ENCODE measurements at places on chromosomes 11 and 22. TPM values are rescaled to one million over a fixed set of nuclear protein-coding genes. Genes with fewer than 3 reads are reported as not detected.

OR52E8 gene
- not detected for total RNA-seq

TLCD5 gene
- total RNA-seq = 0.53 TPM

ZBTB44 gene
- total RNA-seq = 71.1 TPM

MYRF gene
- total RNA-seq = 0.15 TPM

PANX2 gene
- not detected for total RNA-seq

GRCh38 chr22:29765905-29766631 is 739 bp downstream of the ZMAT5 start:
- peak overlapping the region; percentile 98 for H3K4me3 ChIP-seq
- peak overlapping the region; percentile 97 for H3K27ac ChIP-seq
- H3K27me3 ChIP-seq = no peaks in the 10 kb centered on the region
- peaks cover 26% of the 10 kb centered on the region for H3K36me3 ChIP-seq

- no peaks in the 10 kb centered on the region for H3K4me1 ChIP-seq
- no peak overlapping the region for H3K4me3 ChIP-seq
- H3K36me3 ChIP-seq = peaks cover 82% of the 10 kb centered on the region
- DNase-seq = no peak
- H3K27me3 ChIP-seq = no peaks in the 10 kb centered on the region
- H3K27ac ChIP-seq = no peak overlapping the region
Measured at GRCh38 chr11:134202661-134203060, 21.1 kb downstream of the NCAPD3 start.

DNA sequence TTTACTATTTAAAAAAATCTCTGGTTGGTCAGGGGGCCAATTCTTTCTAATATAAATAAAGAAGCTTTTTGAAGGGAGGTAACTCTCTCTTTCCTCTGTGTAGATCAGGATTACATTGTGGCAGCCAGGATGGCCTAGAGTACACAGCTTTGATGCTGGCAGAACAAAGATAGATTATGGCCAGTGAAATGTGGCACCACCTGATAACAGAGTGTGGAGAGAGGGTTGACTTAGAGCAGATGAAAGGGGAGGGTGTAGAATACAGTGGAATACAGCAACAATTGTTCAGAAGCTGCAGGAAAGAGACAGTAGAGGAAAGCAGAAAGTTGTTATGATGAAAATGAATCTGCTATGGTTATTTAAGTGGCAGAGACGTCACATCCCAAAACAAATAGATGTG is 99.0 kb downstream of the FAR1 start:
- H3K4me1 ChIP-seq = no peaks in the 10 kb centered on the region
- no peaks in the 10 kb centered on the region for H3K27me3 ChIP-seq
- H3K27ac ChIP-seq = no peak overlapping the region
- DNase-seq = no peak
- H3K36me3 ChIP-seq = no peaks in the 10 kb centered on the region

GRCh38 chr11:83367745-83368144 is 81.6 kb upstream of the CCDC90B start:
- no peak overlapping the region for H3K4me3 ChIP-seq
- H3K36me3 ChIP-seq = no peaks in the 10 kb centered on the region
- no peak overlapping the region for H3K27ac ChIP-seq
- H3K4me1 ChIP-seq = no peaks in the 10 kb centered on the region

DNA sequence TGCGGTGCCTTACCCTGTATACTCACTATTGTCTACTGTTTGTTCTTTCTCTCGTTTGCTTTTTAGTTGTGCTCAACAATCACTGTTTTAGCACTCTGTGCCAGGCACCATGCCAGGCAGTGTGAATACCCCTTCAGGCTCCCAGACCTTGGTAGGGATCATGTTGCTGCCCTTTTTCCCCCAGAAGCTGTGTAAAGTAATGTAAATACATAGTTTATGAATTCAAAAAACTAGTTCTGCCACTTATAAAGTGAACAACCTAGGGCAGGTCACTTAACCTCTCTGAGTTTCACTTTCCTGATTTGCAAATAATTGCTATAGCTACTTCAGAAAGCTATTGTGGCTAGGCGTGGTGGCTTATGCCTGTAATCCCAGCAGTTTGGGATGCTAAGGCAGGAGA is 81.0 kb upstream of the CTSC start:
- H3K27me3 ChIP-seq = no peaks in the 10 kb centered on the region
- H3K27ac ChIP-seq = no peak overlapping the region
- no peak overlapping the region for H3K4me3 ChIP-seq
- no peak for DNase-seq

- H3K4me1 ChIP-seq = no peaks in the 10 kb centered on the region
- H3K27me3 ChIP-seq = no peaks in the 10 kb centered on the region
- DNase-seq = no peak
- no peaks in the 10 kb centered on the region for H3K36me3 ChIP-seq
Measured at GRCh38 chr11:86138958-86139357, 70.1 kb upstream of the PICALM start.
